ENCODE measurements at places on chromosomes 16 and 17.

DNA sequence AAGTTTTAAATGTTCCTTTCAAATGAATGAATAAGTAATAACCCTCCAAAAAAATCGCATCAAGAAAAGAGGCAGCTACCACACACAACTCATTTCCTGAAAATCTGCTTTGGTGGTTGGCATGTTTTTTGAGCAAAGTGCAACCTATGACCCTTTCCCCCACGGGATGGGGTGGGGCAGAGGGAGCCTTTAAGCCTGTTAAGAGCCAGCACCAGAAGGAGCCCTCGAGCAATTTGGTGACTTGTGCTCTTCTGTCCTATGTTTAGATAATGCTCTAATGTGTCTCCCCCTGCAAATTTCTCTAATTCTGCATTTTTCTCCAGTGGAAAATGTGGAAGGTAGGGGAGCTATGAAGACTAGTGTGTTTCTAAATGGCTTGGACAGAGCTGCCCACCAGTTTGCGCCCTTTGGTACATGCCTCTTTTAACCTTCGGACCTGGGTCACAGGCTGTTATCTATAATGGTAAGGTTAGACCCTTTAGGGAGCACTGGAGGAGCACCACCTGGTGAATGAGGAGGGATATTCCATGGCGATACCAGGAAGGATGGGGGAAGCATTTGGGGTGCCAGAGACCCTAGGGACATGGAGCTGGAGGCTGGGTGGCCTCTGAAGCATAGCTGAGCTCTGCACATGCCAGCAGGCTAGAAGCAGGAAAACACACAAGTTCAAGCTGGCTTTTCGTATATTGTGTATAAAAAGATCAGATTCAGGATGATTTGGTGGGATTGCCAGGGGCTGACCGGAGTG is 1.6 kb downstream of the PYCARD start:
- no peak for DNase-seq

- no peak for DNase-seq
Measured at GRCh38 chr17:81517339-81518112, 4.9 kb upstream of the ACTG1 start.

DNA sequence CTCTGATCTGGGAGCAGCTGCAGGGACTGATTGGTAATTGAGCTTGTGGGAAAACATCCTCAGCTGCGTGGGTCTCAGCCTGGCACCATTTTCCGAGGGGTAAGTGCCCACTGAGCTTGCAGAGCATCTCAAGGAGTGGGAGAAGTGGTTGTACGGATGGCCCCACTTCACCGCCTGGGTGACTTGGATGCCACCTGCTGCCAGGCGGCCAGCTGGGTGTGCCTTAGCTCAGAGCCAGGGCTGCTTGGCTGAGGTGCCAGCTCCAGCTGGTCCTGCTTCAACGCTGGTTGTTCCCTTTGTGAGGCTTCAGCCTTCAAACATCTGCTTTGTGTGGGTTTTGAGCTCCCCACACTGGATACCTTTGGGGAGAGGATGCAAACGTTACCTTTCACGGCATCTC is 482.7 kb upstream of the EEF2KMT start:
- no peak for DNase-seq

- no peak for DNase-seq
Measured at GRCh38 chr17:80586846-80587228, 42.2 kb downstream of the RPTOR start.

DNA sequence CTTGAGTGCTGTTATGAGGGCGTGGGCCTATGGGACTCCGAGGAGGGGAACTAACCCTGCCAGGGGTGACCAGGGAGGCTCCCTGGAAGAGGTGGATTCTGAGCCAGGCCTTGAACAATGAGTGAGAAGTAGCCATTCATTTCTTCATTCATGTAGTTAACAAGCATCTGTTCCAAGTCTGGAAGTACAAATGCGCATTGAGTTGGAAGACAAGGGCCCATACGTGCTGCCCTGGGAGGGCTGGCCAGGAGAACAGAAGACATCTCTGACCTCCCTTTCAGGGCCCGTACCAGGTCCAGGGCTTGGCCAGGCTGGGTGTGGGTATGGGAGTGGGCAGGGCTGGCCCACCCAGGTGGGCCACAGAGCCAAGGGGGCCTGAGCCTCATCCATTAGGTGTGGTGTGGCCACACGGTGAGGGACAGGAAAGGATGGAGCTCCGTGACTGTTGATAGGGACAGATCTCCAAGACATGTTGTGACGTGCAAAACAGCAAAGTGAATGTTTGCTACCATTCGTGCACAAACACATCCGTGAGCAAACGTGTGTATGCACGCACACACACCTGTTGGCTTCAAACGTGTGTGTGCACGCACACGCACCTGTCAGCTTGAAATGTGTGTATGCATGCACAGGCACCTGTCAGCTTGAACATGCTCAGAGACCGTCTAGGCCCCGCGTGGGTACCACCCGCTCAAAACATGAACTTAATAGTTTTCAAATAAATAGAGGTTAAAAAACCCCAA is 46.8 kb downstream of the ZDHHC7 start:
- no peak for DNase-seq

DNA sequence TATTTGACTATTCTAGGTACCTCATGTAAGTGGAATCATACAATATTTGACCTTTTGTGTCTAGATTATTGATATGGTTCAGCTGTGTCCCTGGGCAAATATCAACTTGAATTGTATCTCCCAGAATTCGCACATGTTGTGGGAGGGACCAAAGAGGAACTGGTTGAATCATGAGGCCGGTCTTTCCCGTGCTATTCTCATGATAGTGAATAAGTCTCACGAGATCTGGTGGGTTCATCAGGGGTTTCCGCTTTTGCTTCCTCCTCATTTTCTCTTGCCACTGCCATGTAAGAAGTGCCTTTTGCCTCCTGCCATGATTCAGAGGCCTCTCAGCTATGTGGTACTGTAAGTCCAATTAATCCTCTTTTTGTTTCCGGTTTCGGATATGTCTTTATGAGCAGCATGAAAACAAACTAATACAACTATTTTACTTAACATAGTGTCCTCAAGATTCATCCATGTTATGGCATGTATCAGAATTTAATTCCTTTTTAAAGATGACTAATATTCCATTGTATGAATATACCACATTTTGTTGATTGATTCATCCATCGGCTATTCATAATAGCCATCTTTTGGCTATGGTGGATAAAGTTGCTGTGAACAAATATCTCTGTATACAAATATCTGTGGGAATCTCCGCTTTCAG is 129.1 kb downstream of the FTO start:
- DNase-seq: no peak

DNA sequence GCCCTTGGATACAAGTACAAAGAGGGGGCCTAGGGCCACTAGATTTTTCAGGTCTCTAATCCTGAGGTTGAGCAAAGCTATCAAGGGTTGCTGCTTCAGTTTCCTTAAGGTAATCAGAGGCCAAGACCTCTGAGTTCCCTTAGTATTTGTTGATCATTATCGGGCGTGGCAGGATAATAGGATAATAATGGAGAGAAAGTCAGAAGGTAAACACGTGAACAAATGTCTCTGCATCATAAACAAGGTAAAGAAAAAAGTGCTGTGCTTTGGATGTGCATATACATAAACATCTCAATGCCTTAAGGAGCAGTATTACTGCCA is 41.5 kb upstream of the YPEL2 start:
- no peak for DNase-seq

DNA sequence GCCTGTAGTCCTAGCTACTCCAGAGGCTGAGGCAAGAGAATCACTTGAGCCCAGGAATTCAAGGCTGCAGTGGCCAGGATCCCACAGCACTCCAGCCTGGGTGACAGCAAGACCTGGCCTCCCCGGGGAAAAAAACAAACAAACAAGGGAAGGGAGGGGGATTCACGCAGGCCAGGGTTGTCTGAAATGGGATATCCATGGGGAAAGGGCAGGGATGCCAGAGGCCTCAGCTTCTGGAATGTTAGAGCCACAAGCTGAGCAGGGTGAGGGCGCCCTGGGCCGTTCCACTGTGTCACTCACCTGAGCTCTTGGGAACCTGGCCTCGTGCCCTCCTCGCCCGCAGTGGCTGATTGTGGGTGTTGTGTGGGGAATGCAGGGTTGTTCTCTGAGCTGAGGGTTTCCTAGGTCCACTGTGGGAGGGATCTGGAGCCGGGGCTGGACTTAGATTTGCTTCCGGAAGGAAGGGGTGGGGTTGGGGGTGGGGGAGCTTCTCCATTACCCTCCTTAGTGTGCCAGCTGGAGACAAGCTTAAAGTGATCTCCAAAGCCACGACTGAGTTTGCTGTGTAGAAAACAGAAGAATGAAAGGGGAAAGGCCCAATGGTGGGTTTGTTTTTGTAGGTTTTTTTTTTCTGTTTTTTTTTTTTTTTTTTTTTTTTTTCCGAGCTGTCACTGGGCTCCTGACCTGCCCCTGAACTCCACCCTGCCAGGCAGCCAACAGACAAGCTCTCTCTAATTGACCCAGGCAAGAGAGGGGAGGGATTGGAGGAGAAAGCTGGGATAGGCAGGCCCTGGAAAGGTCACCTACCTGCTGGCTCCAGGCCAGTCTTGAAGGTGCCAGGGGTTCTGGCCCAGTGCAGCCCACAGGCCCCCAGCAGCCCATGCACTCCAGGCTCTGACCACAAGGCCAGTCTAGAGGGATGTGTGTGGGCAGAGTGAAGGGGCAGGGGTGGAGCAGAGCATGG is at the start of gene SULT1A1:
Gene SULT1A1, minus strand, starts transcription at position 414 of the 964 bp plus-strand sequence. CDS start 1,189 bp downstream, outside the sequence.
- DNase-seq: no peak

DNA sequence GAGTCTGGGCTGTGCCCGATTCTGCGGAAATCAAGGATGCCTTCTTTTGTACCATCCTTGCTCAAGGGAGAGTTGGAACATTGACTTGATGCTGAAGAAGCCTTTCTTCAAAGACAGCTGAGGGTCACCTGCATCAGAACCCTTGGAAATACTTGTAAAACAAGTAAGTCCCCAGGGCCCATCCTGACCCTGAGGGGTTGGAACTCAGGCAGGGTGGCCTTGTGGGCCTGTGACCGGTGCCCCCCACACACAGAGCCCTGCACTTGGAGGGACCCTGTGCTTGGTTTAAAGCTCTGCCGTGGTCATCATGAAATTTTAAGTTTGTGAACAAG is 56.9 kb downstream of the WIPI1 start:
- no peak for DNase-seq

GRCh38 chr17:2621241-2621640 is 27.8 kb downstream of the PAFAH1B1 start:
- DNase-seq: no peak

- no peak for DNase-seq
Measured at GRCh38 chr16:20883554-20884239, 16.5 kb downstream of the DCUN1D3 start.

DNA sequence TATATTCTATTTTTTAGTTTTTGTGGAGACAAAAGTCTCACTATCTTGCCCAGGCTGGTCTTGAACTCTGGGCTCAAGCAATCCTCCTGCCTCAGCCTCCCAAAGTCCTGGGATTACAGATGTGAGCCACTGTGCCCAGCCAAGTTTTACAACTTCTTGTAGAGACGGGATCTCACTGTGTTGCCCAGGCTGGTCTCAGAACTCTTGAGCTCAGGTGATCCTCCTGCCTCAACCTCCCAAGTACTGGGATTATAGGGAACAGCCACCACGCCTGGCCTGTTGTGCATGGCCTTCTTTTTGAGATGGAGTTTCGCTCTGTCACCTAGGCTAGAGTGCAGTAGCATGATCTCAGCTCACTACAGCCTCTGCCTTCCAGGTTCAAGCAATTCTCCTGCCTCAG is 6.2 kb upstream of the CENPT start:
- no peak for DNase-seq
